ENCODE measurements at places on chromosomes 11 and 22. TPM values are rescaled to one million over a fixed set of nuclear protein-coding genes. Genes with fewer than 3 reads are reported as not detected.

C11orf42 gene
- not detected for total RNA-seq

HDHD5 gene
- 50.1 TPM for total RNA-seq

TBX1 gene
- 8.0 TPM for total RNA-seq

YPEL4 gene
- total RNA-seq = 1.1 TPM

SLC25A45 gene
- 26.7 TPM for total RNA-seq

RCOR2 gene
- total RNA-seq = 3.8 TPM

MFRP gene
- total RNA-seq = 0.27 TPM

XKR3 gene
- total RNA-seq = not detected

DPP3 gene
- 22.2 TPM for total RNA-seq

UCP2 gene
- total RNA-seq = 42.0 TPM

PKP3 gene
- 5.9 TPM for total RNA-seq

DNA sequence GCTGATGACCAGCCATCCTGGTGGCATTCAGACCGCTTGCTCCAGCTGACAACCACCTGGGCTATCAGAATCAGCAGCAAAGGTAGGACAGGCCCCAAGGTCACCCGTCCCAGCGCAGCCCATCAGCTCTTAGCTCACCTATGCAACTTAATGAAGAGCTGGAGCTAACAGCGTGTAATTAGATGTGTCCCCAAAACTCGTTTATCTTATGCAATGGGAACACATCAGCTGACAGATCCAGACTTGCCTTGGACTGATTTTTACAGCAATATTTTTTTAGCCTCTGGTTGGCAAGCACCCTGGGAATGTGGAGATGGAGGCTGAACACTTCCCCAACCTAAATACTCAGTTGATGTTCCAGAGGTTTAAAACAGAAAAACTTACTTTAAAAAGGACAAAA, 76.0 kb downstream of the PACSIN2 start:
- DNase-seq = no peak

DNA sequence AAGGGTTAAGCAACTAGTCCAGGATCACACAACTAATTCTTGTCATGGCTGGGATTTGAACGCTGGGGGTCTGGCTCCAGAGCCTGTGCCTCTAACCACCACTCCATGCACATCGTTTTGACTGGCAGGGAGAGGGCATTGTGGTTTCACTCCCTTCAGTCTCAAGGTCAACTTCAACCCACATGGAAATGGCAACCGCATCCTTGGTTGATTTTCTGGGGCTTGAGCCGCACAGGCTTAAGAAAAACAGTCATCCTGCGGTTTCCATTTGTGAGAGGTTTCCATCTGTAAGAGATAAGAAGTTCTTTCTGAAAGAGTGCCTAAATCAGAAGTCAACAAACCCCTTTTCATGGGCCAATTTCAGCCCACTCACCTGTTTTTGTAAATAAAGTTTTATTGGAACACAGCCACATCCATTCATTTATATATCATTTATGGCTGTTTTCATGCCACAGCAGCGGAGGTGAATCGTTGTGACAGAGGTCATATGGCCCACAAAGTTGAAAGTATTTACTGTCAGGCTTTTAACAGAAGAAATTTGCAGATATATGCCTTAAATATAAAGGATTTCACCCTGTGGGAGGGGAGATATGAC, 65.7 kb downstream of the SGSM1 start:
- no peak for DNase-seq

- DNase-seq = no peak
Observed at GRCh38 chr11:70191495-70192140, 11.5 kb upstream of the FADD start.

GRCh38 chr11:134346101-134346975, 14.6 kb downstream of the GLB1L2 start:
- no peak for DNase-seq

DNA sequence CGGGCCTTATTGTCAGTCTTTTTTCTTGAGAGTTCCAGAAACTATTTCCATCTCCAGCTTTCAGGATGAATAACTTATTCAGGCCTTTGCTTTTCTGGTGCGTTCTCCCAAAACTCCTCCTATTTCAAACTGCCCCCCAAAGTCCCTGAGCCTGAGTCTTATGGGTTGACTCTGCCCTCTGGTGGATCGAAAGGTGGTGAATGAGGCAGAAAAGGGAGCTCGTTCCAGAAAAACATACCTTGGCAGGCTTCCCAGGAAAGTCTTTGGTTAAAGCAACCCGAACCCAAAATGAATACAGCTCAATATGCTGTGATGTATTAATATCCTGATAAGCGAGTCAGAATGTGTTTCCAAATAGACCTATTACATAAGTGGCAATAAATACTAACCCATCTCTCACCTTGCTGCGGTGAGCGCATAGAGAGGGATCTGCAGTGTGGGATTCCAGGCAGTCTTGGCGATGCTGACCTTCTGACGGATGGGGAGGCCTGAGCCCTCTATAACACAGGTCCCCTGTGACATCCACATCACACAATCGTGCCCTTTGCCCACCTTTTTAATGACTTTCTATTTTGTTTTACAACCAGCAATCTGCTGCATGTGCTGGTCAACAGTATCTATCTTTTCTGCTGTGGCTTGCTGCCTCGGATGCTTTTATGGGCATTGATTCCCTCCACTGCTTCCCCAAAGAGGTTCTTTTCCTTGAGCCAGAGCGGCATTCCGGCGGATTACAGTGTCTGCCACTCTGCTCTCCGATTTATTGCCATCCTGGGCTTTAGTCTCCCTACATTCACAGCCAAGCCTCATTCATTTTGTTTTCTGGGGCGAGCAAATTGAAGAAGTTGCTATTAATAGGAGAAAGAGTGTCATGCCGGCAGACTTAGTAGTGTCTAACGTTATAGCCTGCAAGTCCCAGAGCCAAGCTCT, 756.8 kb downstream of the NTM start:
- no peak for DNase-seq

DNA sequence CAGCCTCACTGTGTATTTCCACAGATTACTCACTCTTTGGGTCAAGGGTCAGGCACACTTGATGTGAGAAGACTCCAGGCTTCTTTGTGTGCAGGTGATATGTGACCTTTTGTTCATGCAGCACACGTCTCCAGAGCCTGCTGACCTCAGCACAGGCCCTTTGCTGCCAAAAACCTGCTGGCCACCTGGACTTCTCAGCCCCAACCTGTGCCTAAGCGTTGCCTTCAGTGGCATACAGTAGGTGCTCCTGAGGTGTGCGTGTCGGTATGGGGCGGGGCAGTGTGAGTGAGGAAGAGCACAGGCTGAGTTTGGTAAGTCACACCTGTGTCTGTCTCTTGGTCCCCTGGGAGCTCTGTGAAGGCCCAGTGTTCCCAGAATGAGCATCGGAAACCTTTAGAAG, 58.1 kb downstream of the WNT11 start:
- no peak for DNase-seq

DNA sequence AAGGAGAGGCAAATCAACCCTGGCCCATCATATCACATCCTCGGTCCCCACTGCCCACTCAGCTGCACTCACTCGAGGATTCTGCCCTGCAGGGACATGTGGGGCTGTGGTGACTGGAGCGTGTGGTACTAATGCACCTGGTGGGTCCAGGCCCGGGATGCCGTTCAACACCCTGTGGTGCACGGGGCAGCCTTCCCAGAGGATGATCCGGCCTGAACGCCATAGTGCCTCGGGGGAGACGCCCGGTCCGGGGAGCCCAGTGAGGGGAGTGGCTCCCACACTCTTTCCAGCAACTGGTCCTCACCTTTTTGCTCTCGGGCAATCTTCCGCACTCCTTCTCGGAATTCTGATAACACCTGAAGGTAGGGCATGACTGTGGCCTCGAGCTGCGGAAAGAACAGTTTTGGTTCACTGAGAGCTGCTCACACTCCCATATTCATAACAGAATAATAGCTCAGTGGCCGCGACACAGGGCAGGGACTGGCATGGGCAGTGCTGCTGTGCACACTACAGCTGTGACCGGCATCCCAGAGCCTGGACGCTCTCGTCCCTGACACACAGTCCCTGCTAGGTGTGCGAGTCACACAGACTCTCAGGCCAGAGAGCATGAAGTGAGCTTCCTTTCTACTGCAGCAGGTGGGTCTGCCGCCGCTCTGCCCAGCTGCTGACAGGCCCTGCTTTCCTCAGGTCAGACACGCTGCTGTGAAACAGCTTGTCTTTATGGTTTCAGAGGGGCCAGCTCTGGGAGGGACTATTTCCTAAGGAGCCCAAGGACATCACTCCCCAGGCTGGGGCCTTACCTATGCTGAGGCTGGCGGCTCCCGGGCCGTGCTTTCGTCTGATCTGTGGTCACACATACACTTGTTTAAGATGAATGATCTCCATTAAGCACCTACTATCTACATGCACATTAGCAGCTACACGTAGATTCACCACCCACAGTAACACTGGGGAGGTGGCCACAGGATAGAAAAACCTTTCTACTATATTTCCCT, 20.1 kb upstream of the NAP1L4 start:
- DNase-seq = no peak

GRCh38 chr22:28252539-28252938, 333.5 kb upstream of the PITPNB start:
- DNase-seq = no peak

- DNase-seq = no peak
Observed at GRCh38 chr22:21861264-21861848, 6.1 kb downstream of the MAPK1 start.

GRCh38 chr11:65212226-65212801, 30.6 kb downstream of the CAPN1 start:
- DNase-seq = no peak

GRCh38 chr11:118059246-118059940, 17.5 kb upstream of the TMPRSS4 start:
- no peak for DNase-seq

DNA sequence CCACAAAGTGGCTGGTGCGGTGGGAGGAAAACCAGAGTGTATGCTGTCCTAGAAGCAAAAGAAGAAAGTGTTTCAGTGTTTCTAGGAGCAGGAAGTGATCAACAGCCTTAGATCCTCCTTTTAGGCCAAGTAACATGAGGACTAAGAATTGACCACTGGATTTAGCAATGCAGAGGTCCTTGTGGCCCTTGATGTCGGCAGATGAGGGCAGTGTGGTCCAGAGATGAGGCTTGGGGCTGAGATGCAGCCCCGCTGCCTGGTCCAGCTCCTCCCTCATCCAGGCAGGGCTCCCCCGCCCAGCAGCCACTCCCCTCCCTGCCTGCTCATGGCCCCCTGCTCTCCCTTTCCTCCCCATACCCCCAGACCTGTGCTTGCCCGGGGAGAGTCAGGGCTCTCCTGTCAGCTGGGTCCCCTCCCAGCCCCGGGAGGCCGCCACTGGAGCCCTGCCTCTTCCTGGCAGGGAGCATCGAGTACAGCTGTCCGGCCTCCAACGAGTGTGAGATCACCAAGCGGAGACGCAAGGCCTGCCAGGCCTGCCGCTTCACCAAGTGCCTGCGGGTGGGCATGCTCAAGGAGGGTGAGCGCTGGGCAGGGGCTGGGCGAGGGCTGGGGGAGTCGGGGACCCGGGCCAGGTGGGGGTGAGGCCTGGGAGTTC, 3.7 kb downstream of the TRMT112 start:
- DNase-seq = no peak

DNA sequence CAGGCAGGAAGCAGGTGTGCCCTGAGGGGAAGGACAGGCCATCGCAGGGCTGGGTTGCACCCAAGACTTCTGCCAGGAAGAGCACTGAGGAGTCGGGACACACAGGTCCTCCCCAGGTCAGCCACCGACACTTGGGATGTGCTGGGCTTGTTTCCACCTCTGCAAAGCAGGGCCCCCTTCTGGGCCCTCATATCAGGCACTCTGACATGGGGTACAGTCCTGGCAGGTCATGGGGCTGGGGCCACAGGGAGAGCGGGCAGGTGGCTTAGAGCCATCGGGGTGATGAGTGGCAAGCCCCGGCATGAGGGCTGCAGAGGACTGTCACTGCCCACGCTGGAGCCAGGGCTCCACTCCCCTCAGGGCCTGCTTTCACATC, 7.9 kb upstream of the ADORA2A start:
- DNase-seq = no peak

DNA sequence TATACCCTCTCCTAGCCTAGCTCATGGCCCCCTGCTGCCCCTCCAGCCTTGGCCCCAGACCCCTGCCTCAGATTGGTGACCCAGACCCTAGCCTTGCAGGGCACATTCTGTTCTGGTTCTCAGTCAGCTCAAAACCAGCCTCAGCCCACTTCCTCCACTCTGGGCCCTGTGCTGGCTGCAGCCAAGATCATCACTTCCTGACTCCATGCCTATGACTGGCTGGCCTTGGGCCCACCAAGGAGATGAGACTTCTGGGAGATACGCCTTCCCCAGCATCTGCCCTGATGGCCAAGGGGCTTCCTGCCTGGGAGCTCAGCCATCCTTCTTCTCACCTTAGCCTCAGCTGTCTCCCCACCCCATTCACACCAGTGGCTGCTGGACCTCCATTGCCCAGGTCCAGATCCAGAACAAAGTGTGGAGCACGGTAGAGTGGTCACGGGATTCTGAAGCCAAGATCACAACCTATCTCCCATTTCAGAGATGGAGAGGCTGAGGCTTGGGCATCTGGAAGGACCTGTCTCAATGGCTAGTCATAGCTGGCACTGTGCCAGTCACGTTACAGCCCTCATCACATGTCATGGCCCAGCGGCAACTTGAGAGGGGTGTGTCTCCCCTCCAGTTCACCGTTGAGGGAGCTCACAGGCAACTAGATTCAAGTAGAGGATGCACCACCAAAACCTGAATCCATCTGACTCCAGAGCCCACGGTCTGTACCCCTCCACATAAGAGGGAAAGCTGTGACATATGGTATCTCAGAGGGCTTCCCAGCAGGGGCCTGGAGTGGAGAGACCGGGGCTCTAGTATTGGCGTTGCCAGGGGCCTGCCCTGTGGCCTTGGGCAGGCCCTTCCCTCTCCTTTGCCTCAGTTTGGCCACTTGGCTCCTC, 43.0 kb upstream of the KLHL35 start:
- no peak for DNase-seq

GRCh38 chr11:71120471-71120896, 131.9 kb downstream of the SHANK2 start:
- DNase-seq = no peak

DNA sequence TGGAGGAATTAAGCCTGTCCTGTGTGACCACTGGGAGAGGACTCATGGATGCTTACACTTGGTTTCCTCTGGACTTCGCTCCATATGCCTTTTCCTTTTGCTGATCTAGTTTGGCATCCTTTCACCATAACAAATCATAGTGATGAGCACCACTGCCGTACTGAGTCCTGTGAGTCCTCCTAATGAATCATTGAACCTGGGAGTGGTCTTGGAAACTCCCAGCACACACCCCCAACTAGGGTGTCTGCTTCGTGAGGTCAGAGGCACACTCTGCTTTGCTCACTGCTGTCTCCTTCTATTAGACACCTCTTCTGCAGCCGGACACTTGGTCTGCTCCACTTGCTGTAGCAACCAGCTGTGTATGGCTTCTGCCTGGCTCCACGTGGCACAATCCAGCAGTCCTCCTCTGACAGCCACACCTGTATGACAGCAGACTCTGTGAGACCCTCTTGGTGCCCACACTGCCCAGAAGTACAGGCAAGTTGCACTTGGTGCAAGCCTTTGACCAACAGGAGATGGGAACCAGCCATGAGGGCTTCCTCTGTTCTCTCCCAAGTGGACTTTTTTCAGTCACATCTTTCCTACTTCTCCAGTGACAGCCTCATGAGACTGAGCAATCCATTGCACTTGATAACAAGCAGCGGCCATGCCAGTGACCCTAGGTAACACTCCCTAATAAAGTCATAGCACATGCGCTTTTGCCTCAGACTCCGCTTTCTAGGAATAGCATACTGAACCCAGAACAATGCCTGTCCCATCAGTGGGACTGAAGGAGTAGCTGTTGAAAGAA, 65.0 kb upstream of the HMGXB4 start:
- no peak for DNase-seq

- DNase-seq = no peak
Observed at GRCh38 chr11:65424205-65425104, 1.9 kb downstream of the NEAT1 start.
